NCI-H146 (cell line): ENCODE measurements at places on chromosomes 12 and 14.

GRCh38 chr12:115541891-115542421, 735.5 kb downstream of the MED13L start:
- DNase-seq, result no peak

DNA sequence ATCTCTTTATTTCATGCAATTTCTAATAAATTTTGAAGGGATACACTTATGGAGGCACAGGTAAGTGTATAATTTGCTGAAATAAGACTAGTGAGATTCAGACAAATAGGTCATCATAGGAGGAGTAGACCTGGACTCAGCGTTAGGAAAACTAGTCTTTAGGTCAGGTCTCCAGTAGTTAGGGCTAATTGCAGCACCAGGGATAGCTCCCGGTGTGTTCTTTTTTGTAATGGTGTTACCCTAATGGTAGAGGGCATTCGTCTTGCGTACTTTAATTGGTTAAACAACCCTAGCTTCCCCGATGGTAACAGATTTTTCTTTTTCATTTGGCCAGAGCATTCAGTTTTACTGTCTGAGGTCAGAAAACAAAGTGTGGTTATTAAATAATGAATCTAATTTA, 64.9 kb downstream of the ARID2 start:
- no peak for DNase-seq

GRCh38 chr12:15719230-15719629, 70.0 kb downstream of the EPS8 start:
- DNase-seq, result peak; percentile 62

- DNase-seq, result no peak
Observed at GRCh38 chr14:53890611-53891101, 66.0 kb downstream of the BMP4 start.

DNA sequence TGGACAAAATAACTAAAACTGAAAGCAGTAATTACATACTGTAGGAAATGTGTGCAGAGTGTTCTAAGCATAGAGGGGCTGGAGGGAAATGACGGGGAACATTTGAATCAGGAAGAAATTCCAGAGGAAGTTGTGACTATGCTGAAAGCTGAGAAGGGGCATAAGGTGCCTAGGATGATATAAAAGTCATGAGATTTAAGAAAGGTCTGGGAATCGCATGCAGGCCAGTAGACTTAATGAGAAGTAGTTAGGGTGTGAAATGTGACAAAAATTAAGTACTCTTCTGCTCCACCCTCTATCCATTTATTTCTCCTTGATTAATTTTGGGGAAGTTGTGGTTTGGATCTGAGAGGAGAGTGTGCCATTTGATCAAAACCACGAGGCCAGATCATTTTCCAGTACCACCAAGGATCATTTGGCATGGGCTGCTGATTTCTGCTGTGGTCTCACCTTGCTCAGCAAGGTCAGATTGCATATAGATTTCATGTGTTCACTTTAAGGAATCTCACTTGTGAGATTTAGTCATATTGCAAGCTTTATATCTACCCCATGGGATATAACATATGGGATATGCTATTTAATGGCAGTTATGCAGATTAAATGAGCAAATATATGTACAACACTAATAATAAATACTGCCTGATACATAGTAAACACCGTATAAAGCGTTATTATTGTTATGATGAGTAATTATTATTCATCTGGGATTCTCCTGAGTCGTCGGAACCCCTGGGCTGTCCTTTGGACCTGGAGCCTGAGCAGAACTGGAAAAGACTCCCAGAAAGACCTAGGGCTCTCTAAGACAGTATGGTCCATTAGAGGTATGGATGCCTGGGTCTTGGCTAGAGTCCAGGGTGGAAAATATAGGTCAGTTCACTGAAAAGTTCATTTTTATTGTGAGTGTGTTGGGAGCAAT, 72.3 kb downstream of the SRGAP1 start:
- DNase-seq, result no peak

GRCh38 chr12:92185052-92185451, 39.4 kb upstream of the BTG1 start:
- DNase-seq, result no peak

- DNase-seq, result no peak
Observed at GRCh38 chr14:102586420-102587104, 5.9 kb upstream of the RCOR1 start.

DNA sequence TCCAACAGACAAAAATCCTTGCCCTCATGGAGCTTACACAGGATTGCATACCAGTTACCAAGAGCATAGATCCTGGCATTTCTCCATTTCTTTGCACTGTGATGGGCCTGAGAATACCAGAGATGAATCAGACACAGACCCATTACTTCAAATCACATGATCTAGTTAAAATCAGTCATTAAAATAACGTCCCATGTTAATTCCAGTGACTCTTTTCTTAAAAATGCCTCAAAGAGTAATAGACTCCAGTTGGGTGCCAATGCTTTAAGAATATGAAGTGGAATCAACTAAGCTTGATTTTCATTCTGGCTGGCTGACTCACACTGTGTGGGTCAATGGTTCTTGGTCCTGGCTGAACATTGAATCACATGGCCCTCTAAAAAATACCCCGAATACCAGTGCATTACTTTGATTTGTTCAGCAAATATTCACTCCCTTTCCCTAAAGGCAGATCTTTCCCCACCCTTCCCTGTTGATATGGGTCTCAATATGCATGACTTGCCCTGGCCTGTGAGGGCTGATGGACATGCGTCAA, 11.0 kb downstream of the ASB2 start:
- no peak for DNase-seq

GRCh38 chr12:116406529-116406928, 129.0 kb upstream of the MED13L start:
- no peak for DNase-seq

DNA sequence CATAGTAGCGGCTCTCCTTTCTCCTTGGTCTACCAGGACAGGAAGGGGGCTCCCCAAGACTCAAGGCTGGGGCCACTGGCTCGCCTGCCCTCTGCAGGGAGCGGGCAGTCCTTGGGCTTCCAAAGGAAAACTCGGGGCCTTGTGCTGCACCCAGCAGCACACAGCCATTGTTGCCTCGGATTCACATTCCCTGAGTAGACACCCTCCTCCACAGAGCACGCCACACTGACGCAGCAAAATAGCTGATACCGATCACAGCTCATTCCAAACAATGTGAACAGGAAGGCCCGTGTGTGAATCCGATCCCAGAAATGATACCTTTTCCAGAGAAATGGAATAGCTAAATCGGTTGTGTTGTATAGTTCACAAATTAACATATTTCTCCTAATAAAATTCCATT, 65.1 kb upstream of the DYNC1H1 start:
- no peak for DNase-seq

DNA sequence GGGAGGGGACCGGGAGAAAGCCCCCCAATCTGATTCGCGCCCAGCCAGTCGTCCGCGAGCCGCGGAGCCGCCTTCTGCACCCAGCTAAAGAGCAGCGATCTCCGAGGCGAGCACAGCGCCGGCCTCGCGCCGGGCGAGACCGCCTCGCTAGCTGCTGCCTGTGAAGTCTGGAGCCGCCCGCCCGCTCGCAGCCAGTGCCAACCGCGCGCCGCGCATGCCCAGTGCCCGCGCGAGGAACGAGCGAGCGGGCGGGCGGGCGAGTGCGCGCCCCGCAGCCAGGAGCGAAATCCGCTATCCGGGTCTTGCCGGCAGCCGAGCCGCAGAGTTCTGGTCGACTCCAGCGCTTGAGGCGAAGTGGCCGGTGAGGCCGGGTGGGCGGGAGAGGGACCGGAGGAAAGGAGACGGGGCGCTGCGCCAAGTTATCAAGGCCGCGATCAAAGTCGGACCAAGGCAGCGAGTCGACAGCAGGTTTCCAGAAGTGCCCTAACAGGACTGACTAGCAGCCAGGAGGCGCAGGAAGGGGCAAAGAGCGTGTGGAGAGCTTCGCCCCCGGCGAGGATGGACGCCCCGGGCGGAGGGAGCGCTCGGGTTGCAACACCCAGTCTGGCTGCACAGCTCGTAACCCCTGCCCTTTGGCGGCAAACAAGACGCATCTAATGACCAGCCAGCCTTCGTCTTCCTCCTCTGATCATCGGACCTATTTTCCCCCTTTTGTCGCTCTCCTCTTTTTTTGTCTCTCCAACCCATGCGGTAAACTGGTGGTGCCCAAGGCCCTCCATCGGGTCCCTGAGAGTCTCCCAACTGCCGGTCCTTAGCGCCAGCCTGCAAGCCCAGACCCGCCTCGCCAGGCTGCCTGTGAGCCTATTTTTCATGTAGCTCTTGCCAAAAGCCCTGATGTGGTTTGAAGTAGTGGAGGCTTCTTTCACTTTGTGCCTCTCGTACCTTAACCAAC, at the start of gene EPS8:
Gene EPS8, minus strand, starts transcription at position 169 of the 952 bp plus-strand sequence. CDS start 106,437 bp downstream, outside the sequence.
- peak; percentile 96 for DNase-seq

- no peak for DNase-seq
Observed at GRCh38 chr14:92709340-92710000, 39.0 kb downstream of the LGMN start.

- no peak for DNase-seq
Observed at GRCh38 chr12:124928095-124928911, 13.9 kb upstream of the UBC start.

DNA sequence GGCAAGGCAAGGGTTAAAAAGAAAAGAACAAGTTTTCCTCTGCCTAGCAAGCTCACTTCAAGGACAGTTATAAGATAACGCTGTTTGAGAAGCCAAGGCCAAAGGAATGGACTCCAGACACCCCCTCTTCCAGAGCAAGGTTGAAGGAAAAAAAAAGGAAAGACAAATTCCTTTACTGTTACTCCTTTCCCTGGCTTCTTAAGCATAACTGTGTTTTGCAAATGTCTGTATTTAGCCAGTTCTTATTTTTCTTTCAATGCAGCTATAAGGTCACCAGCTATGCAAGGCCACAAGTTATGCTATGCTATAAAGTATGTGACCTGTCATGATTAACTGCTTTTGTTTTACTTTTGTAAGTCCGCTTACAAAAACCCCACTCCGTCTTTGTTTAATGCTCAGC, 26.6 kb downstream of the ZNF410 start:
- no peak for DNase-seq

DNA sequence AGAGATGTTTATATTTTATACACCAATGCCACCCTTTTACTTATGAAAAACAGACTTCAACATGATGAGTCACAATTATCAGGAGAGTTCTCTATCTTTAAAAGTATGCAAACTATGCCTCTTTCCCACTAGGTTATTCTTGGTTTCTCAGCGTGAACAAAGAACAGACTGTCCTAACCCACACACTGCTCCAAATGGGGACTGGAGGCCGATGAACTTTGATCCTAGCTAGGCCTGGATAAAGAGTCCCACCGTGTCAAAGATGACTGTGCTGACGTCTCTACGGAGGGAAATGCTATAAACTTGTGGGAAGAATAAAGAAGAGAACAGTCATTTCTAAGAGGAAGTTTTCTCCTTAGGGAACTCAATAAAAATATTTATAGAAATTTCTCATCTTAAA, 160.1 kb downstream of the EPS8 start:
- no peak for DNase-seq

GRCh38 chr14:70779667-70780066, 29.6 kb downstream of the MAP3K9 start:
- DNase-seq, result no peak

DNA sequence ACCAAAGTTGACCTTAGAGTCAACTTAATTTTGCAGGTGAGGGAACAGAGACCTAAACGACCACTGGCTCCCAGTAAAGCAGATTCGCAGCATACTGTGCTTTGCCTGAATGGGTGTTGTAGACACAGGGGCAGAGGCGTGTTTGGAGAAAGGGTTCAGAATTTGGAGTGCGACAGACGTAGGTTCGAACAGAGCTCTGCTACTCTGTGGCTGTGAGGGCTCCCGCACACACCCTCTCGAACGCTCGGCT, 243 bp upstream of the TOMM20L start:
- no peak for DNase-seq

DNA sequence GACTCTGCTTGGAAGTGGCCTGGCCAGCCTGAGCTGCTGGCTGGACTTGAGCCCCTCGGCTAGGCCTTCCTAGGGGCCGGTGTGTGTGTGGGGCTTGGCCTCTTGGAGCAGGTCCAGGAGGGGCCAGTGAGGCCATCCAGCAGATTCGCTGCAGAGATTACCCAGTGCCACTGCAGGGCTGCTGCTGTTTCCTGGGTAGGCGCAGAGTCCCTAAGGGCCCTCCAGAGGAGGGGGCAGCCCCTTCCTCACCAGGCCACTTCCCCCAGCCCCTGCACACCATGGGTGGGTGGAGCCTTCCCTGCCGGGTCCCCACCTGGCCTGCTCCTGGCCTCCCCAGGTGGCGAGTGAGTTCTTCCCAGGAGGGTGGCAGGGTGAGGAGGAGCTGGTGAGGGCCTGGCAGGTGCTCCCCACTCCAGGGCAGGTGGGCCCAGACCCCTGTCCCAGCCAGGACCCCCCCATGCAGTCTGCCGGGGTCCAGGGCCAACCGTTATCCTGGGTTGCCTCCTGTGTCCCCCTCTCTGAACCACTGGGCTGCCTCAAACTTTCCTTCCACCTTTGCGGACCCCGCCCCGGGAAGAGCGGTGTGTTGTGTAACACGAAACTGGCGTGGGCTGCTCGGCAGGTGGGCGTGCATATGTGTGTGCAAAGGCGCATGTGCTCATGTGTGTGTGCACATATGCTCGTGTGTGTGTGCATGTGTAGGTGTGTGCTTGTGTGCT, 25.1 kb downstream of the ASPG start:
- DNase-seq, result no peak

- DNase-seq, result no peak
Observed at GRCh38 chr12:6925239-6925539, 2.6 kb upstream of the ATN1 start.

GRCh38 chr12:109182041-109182839, 65.9 kb downstream of the ACACB start:
- DNase-seq, result no peak

DNA sequence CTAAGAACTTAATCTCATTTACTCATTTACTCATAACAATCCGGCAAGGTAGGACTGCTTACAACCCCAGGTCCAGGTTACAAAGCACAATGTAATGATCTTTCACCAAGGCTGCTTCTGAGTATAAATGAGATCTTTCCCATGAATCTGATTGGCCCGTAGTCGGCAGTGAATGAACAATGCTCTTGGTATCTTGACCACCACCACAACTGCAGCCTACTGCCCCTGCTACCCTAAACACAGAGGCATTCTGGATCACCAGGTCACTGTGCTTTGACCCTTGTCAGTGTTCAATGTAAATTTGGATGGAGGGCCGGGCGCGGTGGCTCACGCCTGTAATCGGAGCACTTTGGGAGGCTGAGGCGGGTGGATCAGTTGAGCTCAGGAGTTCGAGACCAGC, 15.9 kb downstream of the FAM181A start:
- no peak for DNase-seq

- DNase-seq, result no peak
Observed at GRCh38 chr12:128818065-128819022, 5.4 kb downstream of the SLC15A4 start.

- no peak for DNase-seq
Observed at GRCh38 chr14:37819155-37820015, 224.0 kb downstream of the TTC6 start.
